ENCODE measurements at places on chromosomes 16 and 17.
A peak's percentile ranks its signal among the peaks of the same experiment; 100 is the strongest.

DNA sequence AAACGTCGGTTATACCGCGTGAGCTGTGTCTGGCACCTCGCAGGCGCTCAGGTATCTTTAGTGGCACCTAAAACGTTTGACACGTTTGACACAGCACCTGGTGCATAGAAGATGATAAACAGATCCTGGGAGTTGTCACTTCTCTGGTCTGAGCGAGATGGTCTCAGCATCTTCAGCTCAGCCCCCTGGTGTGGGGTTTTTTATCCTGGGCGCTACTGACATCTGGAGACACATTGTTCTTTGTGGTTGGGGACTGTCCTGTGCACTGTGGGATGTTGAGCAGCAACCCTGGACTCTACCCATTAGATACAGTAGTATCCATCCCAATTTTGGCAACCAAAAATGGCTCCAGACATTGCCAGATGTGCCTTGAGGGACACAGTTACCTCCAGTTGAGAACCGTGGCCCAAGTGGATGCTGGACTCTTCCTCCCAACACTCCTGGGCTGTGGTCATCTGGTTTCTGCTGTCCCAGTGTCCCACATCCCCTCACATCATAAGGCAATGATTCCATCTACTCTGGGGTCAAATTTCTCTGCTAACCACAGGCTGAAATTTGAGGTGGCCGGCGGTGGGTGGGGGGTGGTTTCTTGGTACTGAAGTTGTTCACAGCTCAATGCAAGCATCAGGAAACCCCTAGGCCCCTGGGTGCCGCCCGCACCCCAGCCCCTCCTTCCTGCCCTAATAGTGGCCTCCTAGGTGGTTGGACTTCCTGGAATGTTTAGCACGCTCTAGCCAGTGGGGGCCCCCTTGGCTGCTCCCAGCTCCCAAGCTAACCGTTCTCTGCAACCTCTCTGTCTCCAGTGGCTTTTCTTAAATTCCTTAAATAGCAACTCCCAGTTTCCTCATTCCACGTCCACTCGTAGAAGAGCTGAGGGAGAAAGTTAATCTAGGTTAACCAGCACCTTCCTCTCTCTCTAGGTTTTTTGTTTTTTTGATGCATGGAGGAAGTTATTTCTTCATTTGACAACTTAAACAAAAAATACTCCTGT is 124.8 kb downstream of the ABCC1 start:
- DNase-seq: peak; percentile 74

GRCh38 chr16:85755929-85756768 is 5.3 kb upstream of the C16orf74 start:
- no peak for DNase-seq

- DNase-seq: no peak
Observed at GRCh38 chr16:87076331-87076949, 240.8 kb downstream of the C16orf95 start.

DNA sequence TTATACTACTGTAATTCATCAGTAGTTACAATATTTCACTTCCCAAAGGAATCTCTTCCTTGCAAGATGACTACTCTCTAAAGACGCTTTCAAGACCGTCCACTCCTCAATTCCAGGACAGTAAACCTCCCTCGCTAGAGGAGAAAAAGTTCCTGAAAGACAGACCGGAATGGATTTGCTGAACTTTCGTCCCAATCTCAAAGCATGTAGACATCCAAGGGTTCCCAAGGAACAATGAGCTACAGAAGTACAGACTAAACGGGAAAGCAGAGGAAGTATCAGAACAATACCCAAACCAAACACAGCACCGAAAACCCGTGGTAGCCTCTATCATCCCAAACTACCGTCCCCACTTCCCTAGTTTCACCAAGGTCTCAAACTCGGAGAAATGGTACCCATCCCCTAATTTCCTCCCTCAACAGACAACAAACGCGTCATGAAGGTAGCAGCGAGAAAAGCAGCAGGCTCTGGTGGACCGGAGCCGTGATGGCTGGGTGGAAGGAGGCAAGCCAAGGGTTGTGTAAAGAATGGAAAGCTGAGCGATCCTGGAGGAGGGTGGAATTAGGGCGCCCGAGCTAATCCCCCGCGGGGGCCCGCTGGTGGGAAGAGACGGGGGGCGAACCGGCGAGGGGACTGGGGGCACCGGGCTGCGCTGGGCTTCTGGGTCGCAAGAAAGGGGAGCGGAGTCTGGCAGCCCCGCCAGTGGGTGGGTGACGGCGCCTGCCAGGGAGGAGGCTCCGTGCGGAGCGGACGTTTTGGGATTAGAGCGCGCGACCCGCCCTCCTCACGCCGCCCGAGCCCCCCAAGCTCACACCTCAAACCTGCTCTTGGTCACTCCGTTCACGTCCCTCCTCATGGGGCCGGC is 647 bp downstream of the FBXL20 start:
- no peak for DNase-seq

DNA sequence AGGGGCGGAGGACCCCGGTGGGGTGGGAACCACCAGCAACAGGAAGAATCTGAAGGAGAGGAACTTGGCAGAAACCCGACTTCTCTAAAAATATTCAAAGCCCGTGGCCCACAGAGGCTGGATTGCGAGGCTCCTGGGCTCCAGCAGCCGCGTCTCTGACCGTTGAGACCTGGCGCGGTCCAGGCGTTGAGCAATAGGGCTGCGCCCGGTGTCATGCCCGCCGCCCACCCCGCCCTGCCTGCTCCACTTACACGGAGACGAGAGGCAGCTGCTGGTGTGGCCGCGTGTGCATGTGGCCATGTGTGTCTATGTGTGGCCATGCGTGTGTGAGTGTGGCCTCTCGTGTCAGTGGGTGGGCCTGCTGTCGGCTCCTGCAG is 83.6 kb downstream of the IRF8 start:
- no peak for DNase-seq

- no peak for DNase-seq
Observed at GRCh38 chr16:83206426-83206825, 579.7 kb downstream of the CDH13 start.

DNA sequence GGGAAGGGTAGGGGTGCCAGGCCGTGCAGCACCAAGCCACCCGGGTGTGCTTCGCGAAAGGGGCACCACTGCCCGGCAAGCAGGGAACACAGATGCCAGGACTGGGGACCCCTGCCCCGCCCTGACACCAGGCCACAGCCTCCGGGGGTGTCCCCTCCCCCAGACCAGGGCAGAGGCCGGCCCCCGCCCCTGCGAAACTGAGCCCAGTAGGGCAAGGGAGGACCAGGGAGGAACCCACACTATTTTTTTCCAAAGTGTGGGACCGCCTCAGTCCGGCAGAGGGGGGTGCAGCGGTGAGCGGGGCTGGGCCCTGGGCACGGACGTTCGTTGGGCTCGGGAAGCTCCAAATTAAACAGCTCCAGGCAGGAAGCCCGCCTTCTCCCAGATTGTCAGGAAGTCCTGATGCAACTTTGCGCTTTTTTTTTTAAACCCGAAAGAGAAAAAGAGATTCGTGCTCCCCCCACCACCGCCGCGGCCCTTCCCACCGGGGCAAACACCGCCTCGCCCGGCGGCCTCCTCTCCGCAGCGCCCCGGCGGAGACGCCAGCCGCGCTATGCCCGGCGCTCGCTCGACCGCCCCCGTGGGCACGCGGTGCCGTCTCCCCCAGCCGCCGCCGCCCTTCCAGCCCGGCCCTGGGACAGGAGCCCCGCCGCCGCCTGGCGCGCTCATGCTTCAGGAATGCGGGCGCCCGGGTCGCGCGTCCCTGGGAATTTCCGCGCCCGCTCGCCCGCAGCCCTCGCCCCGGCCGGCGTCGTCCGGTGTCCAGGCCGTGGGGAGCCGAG is 755 bp downstream of the PIEZO1 start:
- DNase-seq: peak; percentile 95

DNA sequence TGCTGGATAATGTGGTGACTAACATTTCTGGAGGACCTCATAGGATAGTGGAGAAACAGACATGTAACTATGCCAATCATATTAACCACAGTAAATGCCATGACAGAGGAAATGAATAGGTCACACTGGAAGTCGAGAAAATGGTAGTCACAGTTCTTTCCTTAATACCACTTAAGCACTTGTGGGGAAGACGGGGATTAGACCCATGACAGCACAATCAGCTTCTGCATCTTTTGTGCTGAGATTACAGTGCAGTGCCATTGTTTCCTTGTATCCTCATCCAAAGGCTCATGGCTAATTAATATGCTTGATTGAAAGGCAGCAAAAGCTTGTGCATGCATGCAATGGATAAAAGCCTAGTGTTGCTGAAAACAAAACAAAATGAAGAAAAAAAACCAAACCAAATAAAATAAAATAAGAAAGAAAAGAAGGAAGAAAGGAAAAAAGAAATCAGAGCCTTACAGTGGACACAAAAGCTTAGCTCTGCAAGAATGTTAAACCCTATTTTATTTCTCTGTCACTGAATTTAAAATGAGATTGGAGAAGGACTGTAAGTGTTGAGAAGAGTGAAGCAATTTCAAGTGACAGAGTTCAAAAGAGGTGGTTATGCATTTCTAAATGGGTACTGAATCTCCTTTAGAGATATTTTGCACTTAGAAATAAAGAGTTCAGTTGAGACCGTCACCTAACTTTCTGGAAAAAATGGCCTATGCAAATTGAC is 1011.9 kb downstream of the CDH8 start:
- no peak for DNase-seq

DNA sequence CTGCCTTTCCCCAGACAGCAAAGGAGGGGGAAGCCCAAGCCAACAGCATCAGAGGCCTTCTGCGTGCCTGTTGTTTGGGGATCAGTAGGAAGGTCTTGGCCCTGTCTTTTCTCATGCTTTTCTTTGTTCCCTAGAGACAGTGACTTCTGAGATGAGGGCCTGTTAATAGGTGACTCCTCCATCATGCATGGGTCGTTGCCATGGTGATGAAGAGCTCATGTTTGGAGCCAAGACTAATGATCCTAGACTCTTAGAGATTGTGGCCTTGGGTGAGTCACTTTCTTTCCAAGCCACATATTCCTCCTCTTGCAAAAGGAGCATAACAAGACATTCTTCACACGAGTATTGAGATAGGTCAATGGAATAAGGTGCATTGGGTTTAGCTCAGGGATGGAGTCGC is 201.1 kb upstream of the ASIC2 start:
- no peak for DNase-seq

DNA sequence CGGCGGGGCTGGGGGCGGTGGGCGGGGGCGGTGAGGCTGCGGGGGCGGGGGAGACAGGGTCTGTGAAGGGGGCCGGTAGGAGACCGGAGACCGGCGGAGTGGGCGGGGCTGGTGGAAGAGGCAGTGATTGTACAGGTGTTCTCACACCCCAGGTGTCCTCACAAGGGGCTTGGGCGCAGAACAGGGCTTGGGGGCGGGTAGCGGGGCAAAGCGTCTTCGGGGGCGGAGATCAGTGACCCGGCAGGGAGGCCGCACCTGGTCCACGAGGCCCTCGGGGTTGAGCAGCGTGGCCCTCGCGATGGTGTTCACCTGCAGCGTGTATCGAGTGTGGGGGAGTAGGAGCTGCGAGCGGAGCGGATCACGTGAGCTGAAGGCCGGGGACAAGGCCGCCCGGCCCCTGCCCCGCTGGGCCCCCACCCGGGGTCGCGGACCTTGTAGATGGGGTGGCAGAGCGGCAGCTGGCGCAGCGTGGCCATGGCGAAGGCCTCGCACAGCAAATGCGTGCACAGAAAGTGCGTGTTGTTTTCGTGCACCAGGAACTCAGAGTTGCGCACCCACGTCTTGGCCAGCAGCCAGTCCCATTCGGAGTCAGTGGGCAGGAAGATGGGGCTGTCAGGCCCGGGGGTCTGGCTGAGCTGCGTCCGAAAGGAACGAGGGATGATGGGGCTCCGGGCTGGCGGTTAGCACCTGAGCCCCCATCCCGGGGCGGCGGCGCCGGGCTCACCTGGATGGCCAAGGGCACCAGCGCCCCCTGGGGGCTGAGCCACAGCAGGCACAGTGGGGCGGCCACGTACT is 8.5 kb downstream of the ALOXE3 start:
- peak; percentile 96 for DNase-seq

DNA sequence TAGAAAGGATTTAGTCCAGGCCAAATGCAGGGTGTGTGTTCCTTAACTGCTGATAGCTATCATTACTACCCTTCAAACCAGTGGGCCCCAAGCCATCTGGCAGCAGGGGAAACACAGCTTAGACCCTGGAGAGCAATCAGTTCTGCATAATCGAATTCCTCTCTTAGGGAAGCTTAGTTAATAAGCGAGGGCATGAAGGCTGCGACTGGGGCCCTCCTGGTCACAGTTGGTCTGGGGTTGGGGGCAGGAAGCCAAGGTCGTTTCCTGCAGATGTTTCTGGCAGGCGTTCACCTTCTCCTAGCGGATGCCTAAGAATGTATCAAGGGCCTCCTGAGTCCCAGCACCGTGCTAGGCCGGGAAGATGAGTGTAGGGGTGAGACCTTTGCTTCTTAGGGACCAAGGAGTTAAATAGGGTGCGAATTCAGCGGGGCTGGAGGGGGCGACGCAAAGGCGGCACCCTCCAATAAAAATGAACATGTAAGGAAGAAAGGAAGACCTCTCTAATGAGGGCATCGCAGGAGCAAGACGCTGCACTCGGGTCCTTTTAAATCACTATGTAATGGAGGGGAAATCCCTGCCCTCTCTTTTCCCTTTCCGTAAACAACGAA is 16.5 kb upstream of the EEF2K start:
- no peak for DNase-seq

DNA sequence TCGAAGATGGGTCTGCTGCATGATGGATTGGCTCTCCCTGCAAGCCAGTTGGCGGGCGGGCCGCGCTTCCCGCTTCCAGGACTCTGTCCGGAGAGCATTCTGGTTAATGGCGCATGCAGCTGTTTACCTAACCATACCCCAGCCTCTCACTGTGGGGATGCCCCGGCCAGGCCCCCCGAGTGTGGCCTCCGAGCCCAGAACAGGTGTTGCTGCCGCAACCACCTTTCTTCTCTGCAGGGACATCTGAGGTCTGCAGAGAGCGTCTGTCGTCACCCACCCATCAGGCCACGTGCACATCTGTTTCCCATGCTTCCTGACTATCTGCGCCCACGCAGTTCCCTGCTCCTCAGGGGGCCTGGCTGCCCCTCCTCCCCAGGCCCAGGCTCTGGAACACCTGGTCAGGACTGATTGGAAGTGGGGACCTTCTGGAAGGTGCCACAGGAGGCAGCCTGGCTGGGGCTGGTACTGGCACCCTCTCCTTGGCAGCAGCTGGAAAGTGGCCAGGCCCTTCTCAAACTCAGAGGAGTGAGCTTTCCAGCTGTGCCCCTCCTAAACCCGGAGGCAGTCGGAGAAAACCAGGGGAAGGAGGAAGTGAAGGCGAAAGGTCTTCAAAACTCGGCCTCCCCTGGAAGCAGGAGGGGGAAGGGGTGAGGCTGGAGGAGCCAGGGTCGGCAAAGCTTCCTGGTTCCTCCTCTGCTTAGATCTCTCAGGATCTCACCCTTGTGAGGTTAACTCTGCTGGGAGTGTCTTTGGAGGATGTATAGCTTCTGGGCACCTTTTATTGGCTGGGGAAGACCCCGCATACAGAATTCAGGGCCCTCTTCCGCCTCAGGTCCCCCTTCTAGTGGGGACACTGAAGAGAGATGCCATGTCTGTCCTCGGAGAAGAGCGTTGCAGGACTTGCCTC is 64.5 kb upstream of the CIBAR2 start:
- DNase-seq: no peak

GRCh38 chr16:24540602-24541210 is 1.3 kb downstream of the RBBP6 start:
- DNase-seq: no peak

Measured in H7 (cell line).